Esophagus squamous epithelium (tissue), 5 donors: ENCODE measurements at places on chromosomes 12 and 14.

DNA sequence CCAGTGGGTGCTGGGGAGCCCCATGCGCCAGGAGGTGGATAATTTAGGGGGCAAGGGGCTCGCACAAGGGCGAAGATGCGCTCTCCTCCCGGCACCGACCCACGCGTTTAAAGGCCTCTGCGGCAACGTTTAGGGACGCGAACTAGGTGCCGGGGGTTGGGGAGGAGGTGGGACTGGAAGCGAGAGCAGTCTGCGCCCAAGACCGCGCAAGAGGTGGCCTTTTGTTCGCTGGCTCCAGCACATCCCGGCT, 1.3 kb downstream of the SLC38A1 start:
- no peak for DNase-seq

- no peak for DNase-seq
These were observed 167.0 kb upstream of the FKBP4 start for GRCh38 chr12:2627835-2628191.

DNA sequence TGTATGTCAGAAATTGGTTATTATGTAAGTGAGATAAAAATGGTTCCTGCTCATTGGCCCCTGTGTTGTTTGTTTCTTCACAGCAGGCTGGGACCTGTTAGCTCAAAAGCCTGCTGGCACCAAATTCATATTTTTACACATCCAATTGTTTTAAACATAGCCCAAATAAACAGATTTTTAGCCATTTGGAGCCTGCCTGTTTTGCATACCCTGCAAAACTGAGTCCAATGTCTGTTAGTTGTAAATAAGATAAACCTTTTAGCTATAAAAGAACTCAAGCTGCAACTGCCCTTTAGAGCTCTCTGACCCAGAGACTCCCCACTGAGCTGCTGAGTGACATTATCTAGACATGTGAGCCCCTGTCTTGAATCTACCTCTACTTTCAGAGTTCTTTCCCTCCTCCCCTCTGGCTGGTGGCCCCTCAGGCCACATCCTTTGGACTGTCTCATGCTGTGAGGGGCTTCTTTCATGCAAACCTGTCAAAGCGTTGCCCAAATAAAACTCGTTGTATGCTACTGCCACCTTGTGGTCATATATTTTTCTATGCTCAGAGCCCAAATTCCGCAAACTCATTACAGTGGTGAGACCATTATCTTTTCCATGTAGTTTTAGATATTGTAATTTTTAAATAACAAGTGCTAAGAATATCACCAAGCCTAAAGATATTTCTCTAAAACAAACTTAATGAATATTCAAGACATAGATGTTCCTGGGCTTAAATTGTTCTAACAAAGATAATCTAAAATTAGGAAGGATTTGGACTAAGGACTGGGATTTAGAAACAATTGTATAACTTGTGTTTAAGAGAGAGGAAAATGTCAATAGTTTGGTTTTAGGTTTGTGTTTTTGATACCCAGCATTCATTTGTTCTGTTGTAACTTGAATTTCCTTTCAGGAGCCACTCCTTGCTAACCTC, 337.9 kb downstream of the AACS start:
- DNase-seq = no peak

GRCh38 chr12:41512497-41512896, 324.4 kb downstream of the PDZRN4 start:
- DNase-seq = no peak

- no peak for DNase-seq
These were observed 107.1 kb downstream of the SMOC1 start for GRCh38 chr14:69986336-69986735.

GRCh38 chr14:38125481-38126037, 82.1 kb upstream of the SSTR1 start:
- DNase-seq = no peak

DNA sequence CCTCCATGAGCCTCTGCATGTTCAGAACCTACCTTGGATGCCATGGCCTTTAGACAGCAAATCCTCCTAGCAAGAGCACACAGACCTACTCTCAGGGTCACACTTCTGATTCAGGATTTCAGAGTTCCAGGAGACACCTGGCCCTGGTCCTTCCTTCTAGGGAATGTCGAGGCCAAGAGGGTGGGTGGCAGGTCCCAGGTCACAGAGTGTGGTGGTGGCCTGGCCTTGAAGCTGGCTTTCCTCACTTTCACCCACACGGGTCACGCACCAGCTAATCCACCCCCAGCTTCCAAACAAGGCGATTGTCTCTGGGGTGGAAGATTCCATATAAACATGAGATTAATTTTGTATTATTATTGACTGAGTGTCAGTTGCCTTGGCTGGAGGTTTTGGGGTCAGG, 328.3 kb upstream of the RTL1 start:
- DNase-seq = no peak

DNA sequence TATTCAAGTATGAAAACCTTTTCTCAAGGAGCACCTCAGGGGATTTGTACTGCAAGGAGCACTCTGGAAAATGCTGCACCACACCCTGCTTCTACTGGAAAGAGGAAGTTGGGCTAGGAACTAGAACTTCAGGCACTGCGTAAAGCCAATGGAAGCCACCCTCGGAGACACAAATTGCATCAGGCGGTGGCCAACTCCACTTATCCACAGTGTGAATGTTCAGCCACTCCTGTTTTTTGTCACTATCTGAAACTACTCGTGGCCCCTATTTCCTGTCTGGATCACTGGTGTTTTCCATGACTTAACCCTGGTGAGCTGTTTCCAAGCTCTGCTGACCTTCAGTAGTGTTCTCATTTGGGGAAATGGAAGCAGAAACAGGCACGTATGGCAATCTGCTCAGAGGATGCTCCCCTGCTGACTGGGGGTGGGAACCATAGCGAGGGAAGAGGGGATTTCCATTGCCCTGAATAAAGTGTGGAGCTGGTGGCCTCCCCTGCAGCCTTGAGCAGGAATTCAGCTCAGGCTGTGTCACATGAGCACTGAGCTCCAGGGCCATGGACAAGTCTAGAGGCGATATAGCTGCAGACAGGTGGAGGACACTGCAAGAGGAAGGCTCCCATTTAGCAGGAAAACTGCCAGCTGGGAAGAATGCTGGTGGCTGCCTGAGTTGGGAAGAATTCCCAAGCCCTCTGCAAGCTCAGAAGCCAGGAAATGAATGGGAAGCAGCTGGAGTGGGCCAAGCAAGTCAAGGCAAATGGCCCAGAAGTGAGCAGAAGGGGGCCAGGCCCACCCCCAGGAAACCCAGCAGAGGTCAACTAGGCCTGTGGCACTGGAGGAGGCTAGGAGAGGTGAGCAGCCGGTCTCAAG, 50.5 kb upstream of the RAP1B start:
- no peak for DNase-seq

- no peak for DNase-seq
These were observed 12.7 kb downstream of the KRT1 start for GRCh38 chr12:52667509-52667908.

DNA sequence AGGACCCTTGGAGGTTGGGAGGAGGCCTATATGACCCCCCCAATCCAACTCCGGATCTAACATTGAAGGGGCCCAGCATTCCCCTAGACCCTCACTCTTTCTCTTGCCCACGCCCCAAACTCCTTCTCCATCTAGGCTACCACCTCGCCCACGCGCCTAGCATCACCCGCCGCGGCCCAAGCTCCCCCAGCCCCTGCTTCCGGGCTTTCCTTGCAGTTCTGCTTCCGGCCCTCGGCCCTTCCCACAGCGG, 445 bp downstream of the CERS5 start:
- no peak for DNase-seq

GRCh38 chr12:109760930-109761921, 47.6 kb downstream of the FAM222A start:
- no peak for DNase-seq

GRCh38 chr14:22002860-22003284, 329.3 kb upstream of the OR4E1 start:
- no peak for DNase-seq

GRCh38 chr14:68312884-68313610, 479.8 kb downstream of the ZFP36L1 start:
- no peak for DNase-seq

DNA sequence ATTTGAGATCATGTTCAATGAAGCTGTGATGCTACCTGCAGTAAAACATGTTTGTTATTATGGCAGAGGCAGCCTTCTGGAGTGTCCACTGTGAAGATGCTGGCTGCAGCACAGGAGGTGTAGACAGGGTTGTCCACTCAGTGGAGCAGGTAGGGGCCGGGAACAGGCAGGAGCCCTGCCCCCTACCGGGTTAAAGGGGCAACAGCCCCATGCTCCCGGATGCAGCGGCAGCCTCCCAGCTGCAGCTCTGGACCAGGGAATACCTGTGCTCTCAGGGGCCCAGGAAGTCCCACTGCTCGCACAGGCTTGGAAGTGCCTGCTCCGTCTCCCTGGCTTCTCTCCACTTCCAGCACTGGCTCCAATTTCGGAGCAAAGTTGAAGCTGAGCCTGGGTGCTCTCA, 401.6 kb downstream of the FOXG1 start:
- no peak for DNase-seq

- no peak for DNase-seq
These were observed 2.1 kb downstream of the ITGA5 start for GRCh38 chr12:54416687-54417603.

DNA sequence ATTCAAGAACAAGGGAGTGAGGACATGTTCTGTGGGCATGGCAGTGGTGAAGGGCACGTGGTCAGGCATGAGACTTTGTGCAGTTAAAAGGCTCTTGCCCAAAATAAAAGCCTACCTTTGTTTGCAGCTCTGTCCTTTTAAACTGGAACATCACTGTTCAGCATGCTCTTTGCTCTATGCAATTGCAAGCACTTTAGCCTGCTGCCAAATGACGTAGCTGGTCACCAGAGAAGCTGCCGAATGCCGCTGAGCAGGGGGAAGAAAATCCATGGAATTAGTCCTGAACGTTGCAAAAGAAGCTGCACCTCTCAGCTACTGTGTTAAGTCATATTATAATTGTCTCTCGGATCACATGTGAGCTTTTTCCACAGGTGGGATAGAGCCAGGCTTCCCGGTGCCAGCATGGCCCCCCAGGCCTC, 176.3 kb upstream of the DIO2 start:
- no peak for DNase-seq

DNA sequence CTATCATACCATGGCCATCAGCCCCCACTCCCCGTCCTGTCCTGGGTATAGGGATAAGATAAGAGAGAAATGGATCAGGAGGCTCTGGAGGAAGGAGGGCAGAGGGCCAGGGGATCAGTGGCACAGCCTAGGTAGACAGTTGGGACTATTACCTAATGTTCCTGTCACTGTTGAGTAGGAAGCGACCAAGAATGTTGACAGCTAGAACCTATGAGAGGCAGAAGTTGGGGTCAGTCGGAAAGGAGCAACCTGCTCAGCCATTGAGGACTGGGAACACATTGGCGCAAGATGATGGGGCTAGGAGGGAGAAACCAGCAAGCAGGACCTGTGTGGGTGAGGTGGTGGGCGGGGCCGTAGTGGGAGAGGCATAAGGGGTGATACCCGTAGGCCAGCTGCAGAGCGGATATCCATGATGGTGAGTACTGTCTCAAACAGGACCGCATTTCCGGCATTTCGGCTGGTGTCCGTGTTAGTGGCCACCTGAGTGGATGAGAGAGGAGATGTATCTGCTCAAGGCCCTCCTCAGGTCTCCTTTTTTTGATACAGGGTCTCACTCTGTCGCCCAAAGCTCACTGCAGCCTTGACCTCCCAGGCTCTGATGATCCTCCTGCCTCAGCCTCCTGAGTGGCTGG, 3.3 kb downstream of the AP1G2 start:
- DNase-seq = no peak

GRCh38 chr12:3284405-3284804, 206.6 kb upstream of the PRMT8 start:
- no peak for DNase-seq

- DNase-seq = no peak
These were observed 2.3 kb downstream of the TAS2R46 start for GRCh38 chr12:11059784-11060183.

- DNase-seq = no peak
These were observed 11.2 kb downstream of the MAP4K5 start for GRCh38 chr14:50520947-50521815.

DNA sequence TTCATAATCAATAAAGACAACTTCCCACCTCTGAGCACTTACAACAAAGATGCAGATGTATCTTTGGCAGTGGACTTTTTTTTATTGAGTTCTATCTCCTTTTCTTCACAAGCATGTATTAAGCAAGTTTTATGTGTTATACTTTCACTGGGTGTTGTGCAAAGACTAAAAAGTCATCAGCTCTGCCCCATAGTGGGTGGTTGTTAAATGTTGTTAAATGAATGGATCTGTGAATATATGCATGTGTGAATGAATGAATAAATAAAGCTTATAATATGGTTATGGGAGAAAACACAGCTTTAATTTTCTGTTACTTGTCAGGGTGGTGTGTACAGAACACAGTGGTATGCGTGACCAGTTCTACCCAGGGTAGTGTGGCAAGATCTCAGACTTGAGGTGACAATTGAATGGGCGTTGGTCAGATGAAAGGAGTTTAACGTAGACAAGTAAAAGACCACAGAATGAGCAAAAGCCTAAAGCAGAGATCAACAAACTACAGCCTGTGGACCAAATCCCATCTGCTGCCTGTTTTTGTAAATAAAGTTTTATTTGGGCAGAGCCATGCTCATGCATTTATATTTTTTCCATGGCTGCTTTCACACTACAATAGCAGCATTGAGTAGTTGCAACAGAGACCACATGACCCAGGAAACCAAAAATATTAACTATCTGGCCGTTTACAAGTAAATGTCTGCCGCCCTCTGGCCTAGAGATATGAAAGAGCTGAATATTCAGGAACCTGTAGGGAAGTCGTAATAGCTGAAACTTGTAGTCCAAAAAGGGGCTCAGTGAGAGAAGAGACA, 207.4 kb upstream of the EEA1 start:
- DNase-seq = no peak

- no peak for DNase-seq
These were observed 17.2 kb downstream of the NOXRED1 start for GRCh38 chr14:77406086-77406485.

- DNase-seq = no peak
These were observed 113.3 kb downstream of the SMOC1 start for GRCh38 chr14:69992564-69992963.

DNA sequence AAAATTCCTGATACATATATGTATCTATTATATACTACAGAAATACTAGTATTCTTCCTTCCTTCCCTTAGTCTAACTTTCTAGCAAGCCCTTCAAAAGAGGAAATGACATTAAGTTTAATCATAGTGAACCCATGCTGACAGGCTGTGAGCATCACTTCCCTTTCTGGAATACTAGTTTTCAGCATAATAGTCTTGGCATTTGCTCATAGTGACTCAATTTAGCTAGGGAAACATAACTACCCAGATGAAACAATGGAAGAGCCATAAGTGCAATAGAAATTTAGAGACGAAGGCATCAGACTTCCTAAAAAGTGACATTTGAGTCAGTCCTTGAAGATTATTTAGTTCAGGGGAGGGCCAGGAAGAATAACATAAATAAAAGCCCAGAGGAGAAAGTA, 184.5 kb upstream of the CRY1 start:
- DNase-seq = no peak
